Renal cortex interstitium (tissue), 15 donors: ENCODE measurements at places on chromosomes 16 and 17.

DNA sequence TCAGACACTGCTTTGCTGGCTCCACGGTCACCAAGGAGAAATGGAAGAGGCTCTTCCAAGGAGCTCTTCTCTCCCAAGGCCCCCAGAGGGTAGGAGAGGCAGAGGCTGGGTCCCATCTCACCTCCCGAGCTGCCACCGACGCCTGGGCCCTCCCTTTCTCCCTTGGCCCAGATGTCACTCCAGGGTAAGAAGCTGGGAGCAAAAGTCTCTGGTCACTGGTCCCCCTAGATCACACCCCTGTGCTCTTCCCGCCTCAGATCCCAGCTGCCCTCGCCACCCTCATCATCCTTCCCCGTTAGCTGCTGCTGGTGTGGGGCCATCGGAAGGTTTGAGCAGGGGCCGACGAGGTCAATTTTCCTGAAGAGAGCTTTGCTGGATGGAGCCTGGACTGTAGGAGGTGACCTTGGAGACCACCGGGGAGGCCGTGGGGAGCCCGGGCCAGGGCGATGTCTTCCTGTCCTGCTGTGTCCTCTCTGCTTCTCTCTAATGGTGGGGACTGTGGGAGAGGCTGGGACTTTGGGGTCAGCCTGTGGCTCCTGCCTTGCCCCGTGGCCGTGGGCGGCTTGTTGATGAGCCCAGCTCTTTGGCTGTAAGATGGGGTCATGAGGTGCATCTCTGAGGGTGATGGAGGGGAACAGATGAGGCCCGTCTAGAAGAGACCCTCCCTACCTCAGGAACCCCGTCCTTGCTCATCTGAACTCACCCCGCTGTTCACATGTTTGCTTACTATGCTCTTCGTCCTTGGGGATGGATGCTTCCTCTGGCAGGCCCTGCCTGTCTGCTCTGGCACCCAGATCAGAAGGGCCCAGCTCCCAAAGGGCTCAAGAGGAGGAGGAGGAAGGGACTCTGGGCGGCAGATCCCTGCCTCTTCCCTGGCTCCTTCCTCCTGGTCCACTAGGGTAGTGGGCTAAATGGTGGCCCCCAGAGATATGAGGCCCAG is 11.4 kb upstream of the RHBDF2 start:
- DNase-seq, result no peak

DNA sequence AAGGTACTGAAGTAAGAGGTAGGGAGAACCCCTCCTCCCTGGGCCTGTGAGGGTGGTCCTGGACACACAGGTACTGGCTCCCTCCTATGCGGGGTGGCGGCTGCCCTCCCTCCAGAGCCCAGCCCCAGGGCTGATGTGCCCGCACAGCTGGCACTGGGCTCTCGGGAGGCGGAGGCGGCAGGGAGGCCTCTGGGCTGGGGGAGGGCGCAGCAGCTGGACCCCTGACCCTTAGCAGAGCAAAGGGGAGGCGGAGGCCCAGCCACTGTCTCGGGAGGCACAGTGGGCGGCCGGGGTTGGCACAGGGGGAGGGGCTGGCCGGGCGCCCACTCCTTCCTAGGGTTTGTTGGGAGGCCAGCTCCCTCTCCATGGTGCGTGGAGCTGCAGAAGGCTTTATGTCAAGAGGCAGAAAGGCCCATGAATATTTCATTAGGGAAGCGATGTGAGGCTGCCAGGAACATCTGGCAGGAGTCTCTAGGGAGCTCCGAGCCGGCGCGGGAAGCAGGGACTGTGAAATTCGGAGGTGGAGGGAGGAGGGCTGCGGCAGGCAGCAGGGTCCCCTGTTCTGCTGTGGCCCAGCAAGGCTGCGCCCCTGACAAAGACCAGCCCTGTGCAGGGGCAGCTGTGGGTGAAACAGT is 44.1 kb upstream of the ACSF3 start:
- no peak for DNase-seq

GRCh38 chr17:44556166-44556831 is 985 bp upstream of the FZD2 start:
- DNase-seq, result no peak

- DNase-seq, result no peak
Observed at GRCh38 chr16:3161235-3162018, 26.6 kb upstream of the OR1F1 start.

DNA sequence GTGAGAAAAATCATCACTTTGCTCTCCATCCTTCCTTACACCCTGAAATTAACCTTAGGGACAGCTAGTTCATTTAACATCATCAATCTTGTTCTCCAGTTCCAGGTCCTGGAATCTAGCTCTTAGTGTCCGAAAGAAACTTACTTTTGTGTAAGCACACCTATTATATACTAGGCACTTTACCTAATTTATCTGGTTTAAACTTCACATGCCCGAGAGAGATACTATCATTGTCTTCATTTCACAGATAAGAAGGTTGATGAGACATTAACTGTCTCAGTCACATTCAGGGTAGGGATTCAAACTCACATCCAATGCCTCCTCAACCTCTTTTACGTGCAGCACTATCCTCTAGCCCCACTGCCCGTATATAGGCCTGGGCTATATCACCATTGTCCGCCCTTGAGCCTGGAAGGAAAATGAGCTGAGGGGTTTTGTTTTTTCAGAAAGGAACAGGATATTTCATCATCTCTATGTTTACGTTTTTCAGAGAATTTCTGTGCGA is 501 bp upstream of the AP2B1 start:
- no peak for DNase-seq

GRCh38 chr17:42901535-42902229 is 1.1 kb downstream of the G6PC1 start:
- DNase-seq, result no peak

DNA sequence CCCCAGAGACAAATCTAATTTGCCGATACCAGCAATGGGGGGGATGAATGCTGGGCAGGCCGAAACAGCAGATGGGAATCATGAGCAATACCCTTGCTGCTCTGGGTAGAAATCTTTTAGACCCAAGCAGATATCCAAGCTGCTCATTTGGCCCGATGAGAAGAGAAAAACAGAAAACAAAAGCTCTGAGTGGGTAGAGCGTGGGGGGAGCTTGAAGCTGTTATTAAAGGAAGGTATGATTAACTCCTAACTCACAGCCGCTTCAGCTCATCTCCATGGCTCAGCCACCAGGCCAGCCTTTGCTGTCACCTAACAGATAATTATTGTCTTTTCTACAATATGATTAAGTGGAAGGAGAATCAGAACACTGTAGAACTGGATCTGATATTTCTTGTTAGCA is 58.3 kb downstream of the VPS35L start:
- DNase-seq, result no peak

DNA sequence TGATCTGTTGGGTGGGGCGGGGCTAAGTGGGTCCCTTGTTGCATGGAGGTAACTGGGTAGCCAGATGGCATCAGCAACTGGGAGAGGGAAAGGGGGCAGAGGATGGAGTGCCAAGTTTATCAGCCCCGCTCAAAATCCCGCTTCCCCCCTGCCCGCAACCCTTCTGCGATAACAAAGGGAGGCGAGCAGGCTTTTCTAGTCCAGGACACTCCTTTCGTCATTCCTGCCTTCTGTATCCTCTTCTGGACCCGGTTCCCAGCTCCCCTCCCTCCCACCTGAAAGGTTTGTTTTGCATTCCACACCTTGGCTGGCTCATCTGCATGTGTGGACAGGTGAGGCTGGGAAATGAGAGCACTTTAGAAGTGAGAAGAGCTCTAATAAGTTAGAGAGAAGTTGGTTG is 53.3 kb downstream of the HLF start:
- DNase-seq, result no peak

- no peak for DNase-seq
Observed at GRCh38 chr17:73939806-73940205, 263.7 kb upstream of the RPL38 start.

DNA sequence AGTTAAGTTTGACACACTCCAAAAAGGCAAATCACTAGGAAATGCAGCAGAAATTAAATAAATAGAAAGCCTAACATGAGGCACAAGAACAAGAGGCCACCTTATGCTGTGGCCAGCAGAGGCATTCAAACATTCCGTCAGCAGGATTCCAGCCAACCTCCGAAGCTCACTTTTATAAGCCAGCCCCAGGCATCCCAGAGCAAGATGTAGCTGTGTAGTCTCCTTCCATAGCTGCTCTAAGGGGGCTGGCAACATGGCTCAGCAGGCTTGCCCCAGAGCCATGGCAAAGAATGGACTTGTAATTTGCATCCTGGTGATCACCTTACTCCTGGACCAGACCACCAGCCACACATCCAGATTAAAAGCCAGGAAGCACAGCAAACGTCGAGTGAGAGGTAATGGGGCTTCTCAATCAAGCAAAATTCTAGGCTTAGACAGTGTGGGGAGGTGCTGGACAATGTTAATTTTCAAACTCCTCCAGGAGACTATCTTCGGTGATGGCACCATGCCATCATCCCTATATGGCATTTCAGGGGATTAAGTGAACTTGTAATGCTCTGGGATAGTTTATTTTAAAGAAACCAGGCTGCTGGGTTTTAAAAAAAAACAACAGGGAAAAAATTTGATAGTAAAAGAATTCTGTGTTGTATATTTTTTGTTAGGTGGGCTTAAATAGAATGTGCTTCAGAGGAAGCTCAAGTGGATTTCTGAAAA is at the start of gene CLEC3A:
Gene CLEC3A, plus strand, starts transcription at position 202 of the 714 bp plus-strand sequence. Its CDS starts 79 bp downstream, at position 281.
- no peak for DNase-seq

- no peak for DNase-seq
Observed at GRCh38 chr16:12503191-12503590, 300.5 kb downstream of the CPPED1 start.

DNA sequence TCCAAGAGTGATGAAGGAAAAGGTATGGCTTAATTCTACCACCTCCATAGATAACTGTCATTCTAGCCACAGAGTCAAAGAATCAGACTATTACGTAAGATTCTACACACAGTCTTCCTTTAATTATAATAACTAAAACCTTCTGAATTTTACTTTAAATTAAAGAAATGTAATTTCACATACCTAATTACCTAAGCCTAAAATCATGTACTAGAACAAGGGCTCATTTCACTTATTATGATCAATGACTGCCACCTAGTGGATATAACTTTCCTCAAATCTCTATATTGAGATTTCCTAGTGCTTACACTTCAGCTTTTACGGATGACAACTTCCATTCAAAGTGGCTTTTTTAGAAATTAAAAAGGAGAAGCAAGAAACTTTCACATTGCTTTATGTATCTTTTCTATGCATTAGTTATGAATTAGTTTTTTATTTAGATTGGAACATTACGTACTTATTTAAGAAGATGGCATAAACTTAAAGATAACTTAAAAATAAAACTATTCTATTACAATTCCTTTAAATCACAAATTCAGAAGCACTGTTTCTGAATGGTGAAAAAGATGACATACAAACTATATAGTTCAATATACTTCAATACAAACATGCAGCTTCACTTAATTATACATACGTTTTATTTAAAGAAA is 18.2 kb upstream of the ABCA10 start:
- no peak for DNase-seq

GRCh38 chr16:77700846-77701245 is 21.5 kb upstream of the NUDT7 start:
- no peak for DNase-seq

- no peak for DNase-seq
Observed at GRCh38 chr17:5286846-5287245, 4.8 kb downstream of the RABEP1 start.

DNA sequence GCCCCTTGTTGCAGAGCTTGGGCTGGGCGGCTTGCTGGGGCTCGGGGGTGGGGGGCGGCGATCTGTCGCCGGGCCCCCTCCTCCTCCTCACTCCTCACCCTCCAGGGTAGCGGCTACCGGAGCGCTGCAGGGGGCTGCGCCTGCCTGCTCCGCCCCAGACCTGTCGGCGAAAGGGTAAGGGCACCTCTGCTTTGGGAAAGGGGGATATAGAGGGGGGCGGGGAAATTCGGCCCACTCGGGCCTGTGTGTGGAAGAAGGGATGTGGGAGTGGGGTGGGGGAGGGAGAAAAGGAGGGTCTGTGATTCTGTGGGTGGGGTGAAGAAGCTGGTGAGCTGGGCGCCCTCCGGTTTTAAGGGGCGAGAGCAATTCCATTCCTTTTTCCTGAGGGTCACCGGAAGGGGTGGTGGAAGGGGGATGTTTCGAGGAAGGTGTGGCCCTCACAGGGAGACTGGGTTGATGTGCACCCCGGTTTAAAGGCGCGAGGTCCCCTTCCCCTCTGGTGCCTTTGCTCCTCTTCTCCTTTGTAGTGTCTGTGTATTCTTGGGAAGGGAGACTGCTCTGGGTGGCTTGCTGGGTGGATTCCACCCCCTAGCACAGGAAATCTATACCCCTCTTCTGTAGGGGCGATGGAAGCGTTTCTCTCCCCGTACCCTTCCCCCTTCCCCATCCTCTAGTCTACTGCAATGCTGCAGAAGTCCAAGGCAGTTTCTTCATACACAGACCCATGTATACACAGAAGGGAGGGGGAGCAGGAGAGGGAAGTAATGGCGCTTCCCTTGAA is 878 bp downstream of the TAOK1 start:
- DNase-seq, result peak; percentile 24

GRCh38 chr16:29306943-29307597 is 99.4 kb downstream of the NPIPB11 start:
- no peak for DNase-seq

DNA sequence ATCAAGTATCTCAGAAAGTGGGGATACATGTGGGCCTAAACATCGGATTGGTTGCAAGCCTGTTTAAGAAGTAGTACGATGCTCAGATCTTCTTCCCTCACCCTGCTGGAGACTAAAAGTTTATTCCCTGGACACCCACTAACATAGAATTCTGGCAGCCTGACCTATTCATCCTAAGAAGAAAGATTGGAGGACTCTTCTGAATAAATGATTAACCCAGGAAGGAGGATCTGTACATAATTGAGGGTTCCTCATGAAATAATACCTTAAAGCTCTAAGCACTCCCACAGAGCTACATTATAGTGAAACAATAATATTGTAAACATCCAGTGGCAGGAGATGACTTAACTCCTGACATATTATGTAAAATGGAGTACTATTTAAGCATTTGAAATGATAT is 111.7 kb downstream of the NLK start:
- no peak for DNase-seq

DNA sequence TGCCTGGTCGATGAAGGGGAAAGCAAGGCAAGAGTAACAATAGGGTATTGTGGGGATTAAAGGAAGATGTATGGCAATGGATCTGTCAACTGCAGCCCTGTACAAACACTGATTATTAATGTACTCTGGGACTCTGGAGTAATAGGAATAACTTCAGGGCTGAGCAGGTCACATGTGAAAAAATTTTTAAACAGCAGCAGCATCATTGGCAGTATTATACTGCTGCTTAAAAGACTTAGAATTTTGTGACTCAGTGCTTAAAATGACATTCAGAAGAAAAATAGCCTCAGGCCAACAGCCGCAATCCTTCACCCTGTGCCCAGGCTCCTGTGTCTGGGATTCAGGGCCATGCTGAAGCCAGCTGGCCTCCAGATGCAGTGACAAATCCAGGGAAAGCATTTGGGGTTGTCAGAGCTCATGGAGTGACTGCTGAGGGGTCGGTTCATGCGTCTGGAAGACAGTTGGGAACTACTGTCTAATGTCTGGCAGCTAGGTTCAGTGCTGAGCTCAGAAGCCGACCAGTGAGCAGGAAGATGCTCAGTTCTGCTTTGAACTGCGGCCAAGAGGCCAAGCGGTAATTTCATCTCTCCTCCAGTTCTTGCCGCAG is 22.2 kb downstream of the TEX2 start:
- DNase-seq, result no peak
